ENCODE measurements at places on chromosomes 2 and 18.

DNA sequence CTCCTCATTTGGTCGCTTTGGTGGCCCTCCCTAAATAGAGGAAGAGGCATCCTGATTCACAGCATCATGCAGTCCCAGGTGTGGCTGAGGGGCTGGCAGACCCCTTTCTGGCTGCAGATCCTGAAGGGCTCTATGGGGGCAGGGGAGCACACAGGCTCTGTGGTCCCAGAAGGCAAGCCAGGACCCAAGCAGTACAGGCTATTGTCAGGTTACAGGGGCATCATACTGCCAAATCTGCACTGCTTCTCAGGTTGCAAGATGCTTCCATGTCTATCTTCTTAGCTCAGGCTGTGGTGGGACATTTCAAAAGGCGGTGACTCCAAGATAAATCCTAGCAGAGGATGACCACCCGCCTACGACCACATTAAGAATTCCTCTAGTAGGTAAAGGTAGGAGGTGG lies 54.3 kb downstream of the TTC32 start:
- DNase-seq: no peak

GRCh38 chr2:163255086-163255485 lies 416.5 kb upstream of the KCNH7 start:
- no peak for DNase-seq

GRCh38 chr2:139296672-139297209 lies 516.6 kb upstream of the NXPH2 start:
- no peak for DNase-seq

DNA sequence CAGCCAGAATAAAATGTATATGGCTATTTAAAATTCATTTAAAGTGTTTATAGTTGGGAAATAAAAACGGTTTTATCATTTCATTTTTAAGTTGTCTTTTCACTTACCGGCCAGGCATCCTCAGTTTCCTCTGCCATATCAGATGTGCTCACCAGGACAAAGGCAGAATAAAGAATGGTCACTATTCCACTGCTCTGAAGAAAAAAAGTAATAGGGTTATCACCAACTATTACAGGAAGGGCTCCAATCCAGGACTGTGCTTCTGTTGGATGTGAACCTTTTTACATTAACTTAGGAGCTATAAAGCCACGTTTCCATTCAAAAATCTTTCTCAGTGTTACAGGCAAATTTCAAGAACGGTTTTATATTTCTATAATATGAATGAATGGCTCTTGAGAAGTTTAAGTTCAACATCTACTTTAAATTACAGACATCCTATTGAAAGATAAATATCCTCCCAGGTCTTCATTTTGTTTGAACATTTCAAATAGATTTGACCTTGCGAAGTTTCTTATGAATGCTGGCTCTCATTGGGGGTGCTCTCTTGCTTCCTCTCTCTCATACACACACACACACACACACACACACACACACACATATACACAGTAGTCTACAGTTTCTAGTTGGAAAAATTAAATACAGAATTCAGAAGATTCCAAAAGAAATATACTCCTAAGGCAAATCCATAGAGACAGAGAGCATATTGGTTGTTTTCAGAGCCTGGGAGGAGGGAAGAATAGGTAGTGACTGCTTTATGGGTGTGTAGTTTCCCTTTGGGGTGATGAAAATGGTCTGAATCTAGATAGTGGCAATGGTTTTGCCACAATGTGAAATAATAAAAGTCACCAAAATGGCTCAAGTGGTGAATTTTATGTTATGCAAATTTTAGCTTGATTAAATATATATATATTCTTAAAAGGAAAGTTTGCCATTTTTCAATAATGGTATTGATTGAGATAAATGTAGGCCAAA lies 2.9 kb upstream of the SLC40A1 start:
- no peak for DNase-seq

GRCh38 chr2:26687801-26688200 lies 4.7 kb upstream of the KCNK3 start:
- DNase-seq: no peak

DNA sequence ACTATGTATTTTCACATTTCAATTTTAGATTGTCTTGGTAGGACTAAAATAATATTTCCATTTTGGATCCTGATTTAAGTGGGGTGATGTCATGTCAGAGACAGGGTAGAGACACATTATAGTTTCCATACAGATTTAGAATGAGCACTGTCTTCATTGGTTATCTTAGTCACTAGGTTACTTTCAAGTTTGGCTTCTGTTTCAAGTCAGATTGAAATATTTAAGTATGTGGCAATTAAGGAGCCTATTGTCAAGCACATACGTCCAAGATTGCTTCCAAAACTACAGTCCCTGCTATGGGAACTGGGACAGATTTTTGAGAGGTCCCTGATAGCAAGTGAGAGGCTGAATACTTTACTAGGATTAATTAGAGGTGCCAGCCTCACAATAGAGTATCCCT lies 89.2 kb upstream of the FAM117B start:
- DNase-seq: no peak

DNA sequence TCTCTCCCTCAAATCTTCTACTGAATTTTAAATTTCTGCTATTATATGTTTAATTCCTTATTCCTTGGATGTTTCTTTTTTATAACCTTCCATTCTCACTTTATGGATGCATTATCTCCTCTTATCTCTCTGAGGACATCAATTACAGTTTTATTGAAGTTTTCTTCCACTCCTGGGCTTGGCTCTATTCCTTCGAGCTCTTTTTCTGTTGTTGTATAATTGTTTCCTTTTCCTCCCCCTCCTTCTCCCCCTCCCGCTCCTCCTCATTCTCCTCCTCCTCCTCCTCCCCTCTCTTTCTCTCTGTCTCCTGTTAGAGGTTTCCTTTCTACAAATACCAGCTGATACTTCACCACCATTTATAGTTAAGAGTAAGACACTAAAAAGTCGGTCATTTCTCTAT lies 209.8 kb downstream of the ZBTB7C start:
- DNase-seq: no peak

GRCh38 chr2:127400533-127400896 lies 12.7 kb upstream of the MAP3K2 start:
- no peak for DNase-seq

DNA sequence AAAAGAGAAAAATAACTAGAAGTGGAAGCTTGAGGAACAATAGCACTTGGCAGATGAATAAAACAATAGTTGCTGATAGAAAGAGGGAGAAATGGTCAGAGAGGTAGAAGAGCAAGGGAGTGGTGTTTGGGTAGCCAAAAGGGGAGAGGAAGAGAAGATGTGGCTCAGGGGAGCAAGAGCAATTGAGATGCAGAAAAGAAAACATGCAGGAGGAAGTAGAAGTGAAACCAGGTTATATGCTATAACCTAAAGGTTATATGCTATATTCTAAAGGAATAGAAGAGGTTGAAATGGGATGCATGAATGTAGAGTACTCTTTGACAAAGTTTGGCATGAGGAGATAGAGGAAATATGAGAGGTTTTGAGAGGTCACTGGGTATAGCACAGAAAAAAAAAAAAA lies 759.5 kb downstream of the SATB2 start:
- no peak for DNase-seq

DNA sequence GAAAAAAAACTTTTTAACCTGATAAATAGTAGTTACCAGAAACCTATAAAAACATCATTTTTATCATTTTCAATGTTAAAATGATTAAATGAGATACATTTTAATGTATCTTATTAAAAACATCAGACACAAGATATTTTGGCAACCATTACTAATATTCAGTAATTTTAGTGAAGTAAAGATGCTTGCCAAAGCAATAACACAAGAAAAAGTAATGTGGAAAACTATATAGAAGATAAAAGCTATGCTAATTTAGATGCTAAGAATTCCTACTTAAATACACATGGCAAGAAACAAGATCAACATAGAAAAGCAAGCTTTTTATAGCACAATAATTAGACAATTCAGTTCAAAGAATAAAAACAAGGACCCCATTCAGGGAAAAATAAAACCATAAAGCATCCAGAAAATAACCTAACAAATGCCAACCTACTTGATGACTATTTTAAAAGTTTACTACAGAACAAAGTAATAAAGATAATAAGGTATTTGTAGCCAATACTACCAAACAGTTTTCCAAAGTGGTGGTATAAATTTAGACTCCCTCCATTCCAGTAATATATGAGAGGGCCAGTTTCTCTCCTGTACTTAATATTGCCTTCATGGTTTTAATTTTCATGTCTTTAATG lies 489.5 kb downstream of the CDH2 start:
- DNase-seq: no peak

DNA sequence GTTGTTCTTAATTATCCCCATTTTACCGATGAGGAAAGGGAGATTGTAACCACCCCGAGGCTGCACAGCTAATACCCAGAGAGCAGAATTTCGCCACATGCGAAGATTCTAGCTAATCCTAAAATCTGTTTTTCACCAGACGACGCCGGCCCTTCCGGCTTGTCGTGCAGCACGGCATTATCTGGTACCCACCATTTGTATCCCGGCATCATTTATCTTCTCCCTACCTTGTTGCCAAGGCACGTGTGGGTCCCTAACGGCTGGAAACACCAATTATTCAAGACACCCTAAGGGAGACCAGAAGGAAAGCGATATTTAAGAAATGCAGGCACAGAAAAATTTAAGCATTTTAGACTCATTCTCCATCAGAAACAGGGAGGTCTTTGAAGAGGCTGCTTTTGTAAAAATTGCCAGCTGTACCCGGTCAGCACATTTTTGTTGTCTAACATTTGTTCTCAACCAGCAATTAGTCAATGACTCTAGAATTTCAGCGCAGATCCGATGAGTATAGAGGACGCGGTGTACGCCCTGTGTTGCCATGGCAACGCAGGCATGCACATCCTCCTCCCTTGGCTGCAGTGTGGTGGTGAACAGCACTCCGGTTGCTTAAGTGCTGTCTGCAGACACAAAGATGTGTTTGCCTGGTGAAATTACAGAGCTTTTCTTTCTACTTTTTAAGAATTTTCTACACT lies 111.6 kb downstream of the AGAP1 start:
- no peak for DNase-seq

- no peak for DNase-seq
These were observed 723.4 kb upstream of the PIK3C3 start for GRCh38 chr18:41231681-41232080.

DNA sequence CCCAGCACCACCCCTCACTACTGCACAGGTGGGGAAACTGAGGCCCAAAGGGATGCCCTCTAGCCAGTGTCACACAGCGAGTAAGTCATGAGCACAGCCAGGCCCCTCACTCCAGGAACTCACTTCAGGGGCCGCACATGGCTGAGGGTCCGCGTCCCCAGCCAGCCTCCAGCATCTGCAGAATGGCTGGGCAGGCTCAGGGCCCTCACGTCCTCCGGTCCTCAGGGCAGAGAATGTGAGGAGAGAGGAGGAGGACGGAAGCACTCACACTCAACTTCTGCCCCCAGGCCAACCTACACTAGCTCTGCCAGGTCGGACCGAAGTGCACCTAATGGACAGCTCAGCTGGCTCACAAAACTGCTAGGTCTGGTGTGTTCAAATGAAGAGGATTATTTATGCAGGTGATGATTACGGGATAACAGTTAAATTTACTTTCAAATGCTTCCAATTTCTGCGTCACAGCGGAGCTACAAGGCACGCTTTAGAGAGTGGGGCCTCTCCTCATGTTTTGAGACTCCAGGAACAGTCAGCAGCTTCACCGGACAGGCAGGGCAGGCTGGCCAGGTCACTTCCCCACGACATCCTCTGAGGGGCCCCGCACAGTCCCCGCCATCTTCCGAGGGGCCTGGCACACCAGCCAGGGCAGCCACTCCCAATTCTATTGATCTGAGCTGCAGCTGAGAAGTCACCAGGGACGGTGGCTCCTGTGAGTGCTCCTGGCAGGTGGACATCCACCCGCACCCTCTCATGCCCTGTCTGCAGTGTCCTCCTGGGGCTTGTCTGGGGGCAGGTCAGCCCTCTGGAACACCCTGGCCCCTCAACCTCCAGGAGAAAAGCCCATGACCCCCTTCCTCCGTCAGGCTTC lies 26.5 kb downstream of the KIF1A start:
- no peak for DNase-seq

Data from activated CD4-positive, alpha-beta T cell treated with anti-CD3 and anti-CD28 coated beads, Interleukin-2, amount 50 U/mL, for 48 hours (primary cell).